ENCODE measurements at places on chromosomes 12 and 14.

DNA sequence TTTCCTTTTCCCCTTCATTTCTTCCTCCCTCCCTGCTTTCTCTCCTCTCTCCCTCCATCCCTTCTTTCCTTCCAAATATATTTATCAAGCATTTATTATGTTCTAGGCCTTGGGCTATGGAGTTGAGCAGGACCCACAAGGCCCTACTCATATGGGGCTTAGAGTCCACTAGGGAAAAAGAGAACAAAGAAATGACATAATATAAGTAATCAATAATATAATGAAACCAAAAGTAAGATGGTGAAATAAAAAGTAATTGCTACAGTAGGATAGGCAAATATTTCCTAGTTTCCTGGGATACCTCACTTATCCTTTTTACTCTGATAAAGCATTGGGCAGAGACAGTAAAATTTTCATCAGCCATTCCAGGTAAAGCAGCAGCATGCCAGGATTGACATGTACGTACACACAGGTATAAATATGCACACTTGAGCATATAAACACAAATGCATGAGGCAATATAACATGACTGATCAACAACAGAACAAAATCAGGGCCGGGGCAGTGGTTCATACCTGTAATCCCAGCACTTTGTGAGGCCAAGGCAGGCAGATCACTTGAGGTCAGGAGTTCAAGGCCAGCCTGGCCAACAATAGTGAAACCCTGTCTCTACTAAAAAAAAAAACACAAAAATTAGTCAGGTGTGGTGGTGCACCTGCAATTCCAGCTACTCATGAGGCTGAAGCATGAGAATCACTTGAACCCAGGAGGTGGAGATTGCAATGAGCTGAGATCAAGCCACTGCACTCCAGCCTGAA, 35.5 kb upstream of the CSRP2 start:
- DNase-seq: no peak

DNA sequence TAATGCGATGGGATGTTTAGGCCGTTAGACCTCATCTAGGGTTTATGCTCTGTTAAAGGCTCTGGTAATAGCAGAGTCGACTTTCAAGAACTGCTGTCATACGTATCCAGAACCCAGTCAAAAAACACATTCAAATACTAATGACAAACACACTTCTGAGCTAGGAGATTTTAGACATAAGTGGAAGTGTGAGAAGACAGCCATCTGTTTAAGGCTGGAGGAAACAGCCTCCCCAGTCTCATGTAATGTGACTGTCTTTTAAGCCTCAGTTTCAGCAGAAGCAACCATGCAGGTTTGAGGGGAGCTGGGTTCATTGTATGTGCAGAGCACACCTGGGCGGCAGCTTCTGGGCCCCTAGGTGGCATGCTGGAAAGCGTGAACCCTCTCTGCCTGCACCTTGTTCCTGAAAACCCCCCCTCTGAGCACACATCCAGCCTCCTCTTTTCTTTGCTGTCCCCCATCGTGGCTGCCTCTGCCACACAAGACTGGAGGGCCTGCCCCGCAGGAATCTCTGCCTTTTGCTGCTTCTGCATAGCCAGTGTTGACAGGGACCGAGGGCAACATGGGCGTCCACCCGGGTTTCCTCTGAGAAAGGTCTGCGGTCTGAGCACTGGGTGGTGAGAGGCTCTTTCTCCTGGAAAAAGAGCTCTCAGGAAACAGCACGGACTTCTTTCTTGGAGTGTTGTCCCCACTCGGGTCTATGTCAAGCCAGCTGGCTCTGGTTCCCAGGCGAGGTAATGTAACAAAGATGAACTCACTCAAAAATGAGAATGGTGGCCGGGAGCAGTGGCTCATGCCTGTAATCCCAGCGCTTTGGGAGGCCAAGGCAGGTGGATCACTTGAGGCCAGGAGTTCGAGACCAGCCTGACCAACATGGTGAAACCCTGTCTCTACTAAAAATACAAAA, 11.6 kb downstream of the WNT5B start:
- DNase-seq: no peak

- DNase-seq: peak; percentile 60
These were observed 106.2 kb upstream of the NAV3 start for GRCh38 chr12:77724367-77724957.

- DNase-seq: peak; percentile 71
These were observed 5.9 kb upstream of the GDF11 start for GRCh38 chr12:55736780-55737580.

DNA sequence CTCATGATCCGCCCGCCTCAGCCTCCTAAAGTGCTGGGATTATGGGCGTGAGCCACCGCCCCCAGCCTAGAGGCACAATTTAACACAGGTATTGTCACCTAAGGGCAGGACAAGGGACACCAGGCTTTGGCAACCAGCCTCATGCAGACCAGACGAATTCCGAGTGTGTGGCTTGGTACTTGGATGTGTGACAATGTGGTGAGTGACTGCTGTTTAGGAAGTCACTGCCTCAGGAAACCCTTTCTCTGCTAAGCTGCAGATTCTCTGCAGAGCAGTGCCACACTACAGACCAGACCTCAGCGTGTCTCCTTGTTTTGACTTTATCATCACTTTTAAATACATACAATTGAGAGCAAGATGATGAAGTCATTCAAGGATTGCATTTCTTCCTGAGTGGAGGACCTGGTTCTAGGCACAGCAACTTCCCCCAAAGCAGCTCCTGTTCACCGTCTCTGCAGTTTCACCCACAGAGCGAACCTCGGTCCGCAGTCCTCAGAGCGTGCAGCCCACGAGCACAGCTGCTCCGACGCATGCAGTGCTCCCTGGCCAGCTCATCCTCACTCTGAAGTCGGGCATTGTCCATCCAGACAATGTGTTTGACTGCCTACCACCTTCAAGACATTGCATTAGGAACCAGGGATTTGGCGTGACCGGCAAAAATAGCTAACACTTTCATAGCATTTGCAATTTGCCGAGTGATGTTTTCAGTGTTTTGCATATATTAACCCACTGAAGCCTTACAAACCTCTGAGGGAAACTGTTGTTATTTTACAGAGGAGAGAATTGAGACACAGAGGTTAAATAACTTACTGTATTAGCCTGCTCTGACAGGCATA, 235.2 kb downstream of the CHST11 start:
- no peak for DNase-seq

- DNase-seq: no peak
These were observed 277.6 kb downstream of the BTG1 start for GRCh38 chr12:91868054-91868453.

DNA sequence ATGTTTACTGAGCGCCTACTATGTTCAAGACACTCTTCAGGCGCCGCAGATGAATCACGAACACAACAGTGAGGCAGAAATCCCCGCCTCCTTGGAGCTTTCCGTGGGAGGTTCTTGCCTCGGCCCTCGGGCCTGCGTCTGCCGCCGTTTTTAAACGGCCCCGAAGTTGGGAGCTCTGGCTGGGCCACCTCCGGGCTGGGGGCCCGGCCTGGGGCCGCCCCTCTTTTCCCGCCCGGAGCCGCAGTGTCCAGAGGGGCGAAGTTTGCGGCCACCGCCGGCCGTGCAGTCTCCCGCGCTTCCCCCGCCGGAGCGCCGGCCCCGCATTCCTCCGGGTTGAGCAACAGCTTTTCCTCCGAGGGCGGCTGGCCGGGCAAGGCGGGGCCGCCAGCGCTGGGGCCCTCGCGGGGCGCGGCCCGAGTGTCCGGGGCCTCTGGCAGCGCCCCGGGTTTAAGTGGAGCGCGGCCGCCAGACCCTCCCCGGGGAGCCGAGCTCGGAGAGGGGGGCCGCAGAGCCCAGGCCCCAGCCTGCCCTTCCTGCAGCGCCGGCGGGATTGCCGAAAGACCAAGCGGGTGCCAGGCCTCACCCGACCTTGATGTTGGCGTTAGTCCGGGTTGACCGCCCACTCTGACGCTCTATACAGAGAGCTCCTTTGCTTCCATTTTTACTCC, 18.7 kb upstream of the CTDSP2 start:
- DNase-seq: peak; percentile 51

- DNase-seq: no peak
These were observed 121.7 kb downstream of the ZNF664 start for GRCh38 chr12:124094733-124095132.

- no peak for DNase-seq
These were observed 338.1 kb upstream of the TMEM132C start for GRCh38 chr12:127928615-127929571.

DNA sequence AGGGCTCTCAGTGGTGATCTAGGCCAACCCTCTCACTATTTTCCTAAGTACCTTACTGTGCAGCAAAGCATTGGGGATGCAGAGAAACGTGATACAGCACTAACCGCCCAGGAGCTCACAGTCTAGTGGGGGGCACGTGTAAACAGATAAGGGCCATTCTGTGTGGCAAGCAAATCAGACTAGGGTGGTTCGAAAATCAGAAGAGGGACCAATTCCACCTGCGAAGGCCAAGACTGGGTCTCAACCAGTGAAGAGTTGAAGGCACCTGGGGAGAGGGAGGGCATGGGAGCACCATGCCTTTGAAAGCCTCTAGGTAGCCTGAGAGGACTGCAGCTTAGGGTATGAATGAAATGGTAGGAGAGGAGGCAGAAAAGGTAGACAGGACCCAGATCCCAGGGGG, 2.2 kb downstream of the PITPNM2 start:
- no peak for DNase-seq

DNA sequence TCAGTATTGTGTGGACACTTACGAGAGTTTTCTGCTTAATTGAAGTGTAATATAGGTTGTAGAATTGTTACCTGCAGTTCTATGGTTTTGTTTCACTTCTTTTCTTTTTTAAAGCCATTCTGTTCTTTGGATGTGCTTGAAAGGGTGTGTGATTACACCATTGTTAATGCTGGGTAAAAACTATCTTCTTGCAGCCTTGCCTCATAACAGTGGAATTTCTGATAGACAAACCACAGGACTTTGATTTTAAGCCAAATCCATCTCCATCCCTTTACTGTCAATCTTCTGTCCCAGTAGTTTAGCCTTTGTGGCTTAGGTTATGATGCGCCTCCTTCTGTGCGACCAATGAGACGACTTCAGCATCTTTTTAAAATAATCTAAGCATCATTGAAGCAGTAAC, 182.3 kb downstream of the PELI2 start:
- no peak for DNase-seq

GRCh38 chr14:63295231-63295685, 23.5 kb downstream of the GPHB5 start:
- DNase-seq: no peak
